ENCODE measurements at places on chromosomes 11 and 22.

DNA sequence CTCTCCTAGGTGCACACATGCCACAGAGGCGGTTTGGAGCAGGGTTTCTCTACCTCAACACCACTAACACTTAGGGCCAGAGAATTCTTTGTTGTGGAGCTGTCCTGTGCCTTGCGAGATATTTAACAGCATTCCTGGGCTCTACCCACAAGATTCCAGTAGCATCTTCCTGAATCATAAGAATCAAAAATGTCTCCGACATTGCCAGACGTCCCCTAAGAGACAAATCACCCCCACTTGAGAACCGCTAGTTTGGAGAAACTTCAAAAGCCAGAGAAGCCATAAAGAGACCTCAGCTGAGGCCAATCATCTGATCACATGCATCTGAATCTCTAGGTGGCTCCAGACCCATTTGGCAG lies 16.1 kb downstream of the MFNG start:
- no peak for DNase-seq

DNA sequence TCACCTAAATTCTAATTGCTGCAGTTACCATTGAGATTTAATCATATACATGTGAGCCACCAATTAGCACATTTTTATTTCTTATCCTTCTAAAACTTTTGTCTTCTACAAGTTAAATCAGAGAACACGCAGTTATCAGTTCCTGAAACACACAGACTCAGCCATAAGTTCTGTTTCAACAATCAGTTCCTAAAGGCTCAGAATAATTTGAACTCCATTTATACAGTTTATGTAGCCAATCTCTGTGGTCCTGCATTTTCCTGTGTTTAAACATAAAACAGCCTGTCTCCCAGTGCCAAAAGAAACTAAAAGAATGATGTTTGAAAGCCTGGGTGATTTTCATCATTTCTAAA lies 2.9 kb downstream of the PLAAT3 start:
- no peak for DNase-seq

- no peak for DNase-seq
These were observed 7.3 kb downstream of the USP35 start for GRCh38 chr11:78195917-78196560.

- no peak for DNase-seq
These were observed 104.9 kb downstream of the ADAMTS15 start for GRCh38 chr11:130553306-130553705.

DNA sequence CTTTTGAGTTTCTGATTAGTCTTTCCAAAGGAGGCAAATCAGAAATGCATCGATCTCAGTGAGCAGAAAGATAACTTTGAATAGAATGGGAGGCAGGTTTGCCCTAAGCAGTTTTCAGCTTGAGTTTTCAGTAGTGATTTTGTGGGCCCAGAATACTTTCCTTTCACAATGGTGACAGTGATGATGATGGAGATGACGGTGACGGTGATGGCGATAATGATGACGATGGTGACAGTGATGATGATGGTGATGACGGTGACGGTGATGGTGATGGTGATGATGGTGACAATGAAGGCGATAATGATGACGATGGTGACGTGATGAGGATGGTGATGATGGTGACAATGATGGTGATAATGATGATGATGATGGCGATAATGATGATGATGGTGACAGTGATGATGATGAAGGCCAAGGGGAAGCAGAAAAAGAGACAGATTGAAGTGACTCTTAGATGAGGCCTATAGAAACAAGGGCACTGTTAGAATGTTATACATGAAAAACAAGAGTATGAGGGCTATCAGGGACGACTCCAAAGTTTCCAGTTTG lies 153.4 kb upstream of the B3GAT1 start:
- no peak for DNase-seq

DNA sequence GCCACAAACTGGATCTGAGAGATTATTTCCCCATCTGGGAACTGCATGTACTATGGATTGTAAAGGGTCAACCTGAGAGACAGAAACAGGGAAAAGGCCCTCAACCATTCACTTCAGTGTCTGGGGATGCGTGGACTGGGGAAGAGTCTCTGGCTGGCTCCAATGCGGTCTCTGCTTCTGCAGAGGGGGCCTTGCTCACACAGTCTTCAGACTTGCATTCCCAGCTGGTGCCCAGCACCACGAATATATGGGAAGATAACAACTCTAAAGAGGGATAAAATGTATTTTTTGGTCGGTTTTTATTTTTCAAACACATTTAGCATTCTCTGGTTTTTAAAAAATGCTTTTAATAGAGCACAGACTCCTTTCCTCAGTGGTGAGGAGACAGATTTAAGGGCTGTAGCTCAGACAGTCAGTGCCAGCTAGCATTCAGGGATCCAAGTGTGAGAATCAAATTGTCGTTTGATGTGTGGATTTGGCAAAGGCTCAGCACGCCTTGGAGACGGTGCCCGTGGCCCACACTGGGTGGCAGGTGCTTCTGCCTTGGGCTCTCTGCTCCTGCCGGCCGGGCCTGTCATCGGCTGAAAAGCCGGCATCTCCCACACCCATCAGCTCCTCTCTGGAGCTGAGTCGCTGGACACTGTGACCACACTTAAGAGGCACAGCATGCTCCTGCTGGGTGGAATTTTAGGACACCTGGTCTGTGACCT lies 8.0 kb upstream of the EFCAB6 start:
- no peak for DNase-seq

DNA sequence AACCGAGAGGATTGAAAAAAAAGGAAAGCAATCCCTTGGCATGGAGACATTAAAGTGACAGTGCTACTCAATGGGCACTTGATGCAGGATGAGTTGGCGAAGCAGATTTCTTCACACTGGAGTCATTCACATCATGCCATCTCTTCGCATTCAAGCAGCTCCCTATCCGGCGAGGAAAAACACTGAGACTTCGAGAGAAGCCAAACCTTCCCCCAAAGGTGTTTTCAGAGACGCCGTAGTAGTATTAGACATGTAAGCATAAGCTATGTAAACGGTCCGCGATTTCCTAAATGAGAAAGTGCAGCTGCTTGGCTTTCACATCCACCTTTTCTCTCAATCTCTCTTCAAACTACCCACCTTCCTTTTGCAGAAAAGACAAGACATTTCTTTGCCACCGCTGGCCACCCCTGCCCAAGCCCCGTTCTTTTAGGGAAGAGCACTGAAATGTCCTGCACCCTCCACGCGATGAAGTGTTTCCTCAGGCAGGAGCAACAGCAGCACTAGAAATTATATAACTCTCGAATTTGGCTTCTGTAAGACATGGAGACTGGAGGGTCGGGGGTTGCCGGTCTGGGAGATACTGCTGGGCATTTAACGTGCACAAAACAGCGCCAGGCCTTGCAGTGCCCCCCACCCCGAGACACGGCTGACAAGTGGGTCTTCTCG lies at the start of gene DLG2:
TSS of gene DLG2 (minus strand) at position 13 of the 666 bp plus-strand sequence.
- DNase-seq, result no peak

GRCh38 chr11:122099374-122100036 lies 16.5 kb downstream of the BLID start:
- DNase-seq, result no peak

DNA sequence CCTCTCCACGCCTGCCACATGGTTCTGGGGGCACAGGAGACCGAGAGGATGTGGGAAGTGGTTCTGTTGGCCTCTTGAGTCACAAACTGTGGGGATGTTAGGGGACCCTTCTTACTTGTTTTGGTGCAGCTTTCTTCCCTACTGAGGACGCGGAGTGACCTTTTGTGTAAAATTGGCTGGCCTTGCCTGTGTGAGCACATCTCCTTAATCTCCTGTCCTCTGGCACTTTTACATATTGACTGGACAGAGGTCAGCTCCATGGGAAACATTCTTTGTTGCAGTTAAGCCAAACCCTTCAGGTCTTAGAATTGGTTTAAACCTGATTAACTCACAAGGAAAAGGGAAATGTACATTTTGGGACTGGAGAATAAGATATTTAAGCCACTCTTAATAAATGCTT lies 51.2 kb upstream of the TENM4 start:
- DNase-seq, result no peak

- DNase-seq, result no peak
These were observed 3.6 kb upstream of the RRAS2 start for GRCh38 chr11:14362611-14363010.

GRCh38 chr11:105245781-105246315 lies 106.3 kb upstream of the CARD18 start:
- no peak for DNase-seq

DNA sequence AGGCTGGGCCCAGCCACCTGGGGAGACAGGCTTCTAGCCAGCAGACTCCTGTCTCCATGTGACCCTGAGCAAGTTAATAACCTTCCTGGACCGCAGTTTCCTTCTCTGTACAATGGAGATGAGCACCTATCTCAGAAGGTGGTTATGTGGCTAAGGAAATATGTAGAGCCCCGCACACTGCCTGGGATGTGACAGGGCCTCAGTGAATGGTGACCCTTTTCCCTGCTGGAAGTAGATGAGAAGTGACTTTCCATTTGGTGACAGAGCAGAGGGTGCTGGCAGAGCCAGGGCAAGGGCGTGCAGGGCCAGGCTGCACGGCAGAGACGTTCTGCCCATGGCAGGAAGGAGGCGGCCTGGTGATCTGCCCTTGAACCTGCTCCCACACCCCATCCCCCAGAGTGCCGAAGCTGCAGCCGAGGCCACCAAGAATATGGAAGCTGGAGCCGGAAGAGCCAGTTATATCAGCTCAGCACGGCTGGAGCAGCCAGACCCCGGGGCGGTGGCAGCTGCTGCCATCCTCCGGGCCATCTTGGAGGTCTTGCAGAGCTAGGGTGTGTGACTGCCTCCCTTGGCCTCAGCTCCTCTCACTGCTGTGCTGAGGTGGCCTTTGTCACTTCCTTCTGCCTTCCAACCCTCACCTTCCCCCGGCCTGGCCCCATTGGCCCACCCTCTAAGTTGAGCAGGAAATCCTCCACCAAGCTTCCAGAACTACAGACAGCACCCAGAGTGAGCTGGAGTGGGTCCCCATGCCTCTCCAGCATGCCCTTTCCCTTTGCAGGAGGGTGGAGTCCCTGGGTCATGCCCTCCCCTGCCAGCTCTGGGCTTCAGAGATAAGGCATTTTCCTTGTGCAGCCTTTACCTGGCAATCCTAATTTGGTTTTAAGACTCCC lies 13.2 kb downstream of the TKFC start:
- DNase-seq, result no peak

DNA sequence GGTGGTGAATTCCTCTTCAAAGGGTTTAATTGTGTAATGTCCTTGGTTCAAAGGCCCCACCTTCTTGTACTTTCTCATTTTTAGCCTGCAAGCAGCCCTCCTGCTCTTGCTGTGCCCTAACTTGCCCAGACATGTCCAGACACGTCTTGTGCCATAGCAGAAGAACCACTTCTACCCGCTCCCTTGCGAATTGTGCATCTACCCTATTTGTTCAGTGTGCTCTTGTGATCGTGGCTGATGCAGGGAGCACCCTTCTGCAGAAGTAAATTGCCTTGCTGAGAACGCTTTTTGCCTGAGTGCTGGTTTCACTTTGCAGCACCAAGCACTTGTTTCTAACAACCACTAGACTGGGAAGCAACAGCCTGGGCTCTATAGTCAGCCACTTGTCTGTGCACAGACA lies 249.4 kb downstream of the SBF2 start:
- no peak for DNase-seq

GRCh38 chr22:46937939-46938338 lies 175.5 kb downstream of the TBC1D22A start:
- DNase-seq, result no peak
